ENCODE measurements at places on chromosomes 1 and 21.

GRCh38 chr1:177385760-177386698 lies 215.3 kb downstream of the BRINP2 start:
- DNase-seq: no peak

DNA sequence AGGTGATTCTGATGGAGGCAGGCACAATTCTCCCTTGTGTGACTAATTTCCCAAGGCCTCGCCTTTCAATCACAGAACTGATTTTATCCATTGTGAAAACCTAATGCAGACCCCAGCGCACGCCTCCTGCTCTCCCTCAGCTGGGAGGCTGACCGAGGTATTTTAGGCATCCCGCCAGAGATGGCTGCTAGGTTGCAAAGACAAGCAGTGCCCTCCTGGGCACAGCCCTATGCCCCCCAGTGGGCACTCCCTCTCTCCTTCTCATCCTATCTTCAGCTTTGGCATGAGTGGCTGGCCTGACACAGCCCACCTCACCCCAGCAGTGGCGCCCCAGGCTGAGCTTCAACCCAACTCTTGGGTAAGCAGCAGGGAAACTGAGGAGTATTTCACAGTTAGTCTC lies 24.2 kb upstream of the ZNF648 start:
- DNase-seq: no peak

DNA sequence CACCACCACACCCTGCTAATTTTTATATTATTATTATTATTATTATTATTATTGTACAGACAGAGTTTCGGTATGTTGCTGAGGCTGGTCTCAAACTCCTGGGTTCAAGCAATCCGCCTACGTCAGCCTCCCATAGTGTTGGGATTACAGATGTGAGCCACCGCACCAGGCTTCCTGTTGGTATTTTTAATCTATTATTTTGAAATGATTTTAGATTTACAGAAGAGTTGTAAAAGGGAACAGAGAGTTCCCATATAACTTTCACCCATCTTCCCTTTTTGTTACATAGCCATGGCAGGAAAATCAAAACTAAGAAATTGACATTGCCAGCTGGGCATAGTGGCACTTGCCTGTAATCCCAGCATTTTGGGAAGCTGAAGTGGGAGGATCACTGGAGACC lies 42.9 kb upstream of the CITED4 start:
- DNase-seq: no peak

GRCh38 chr1:48248356-48248755 lies 25.8 kb downstream of the SLC5A9 start:
- DNase-seq: no peak

- DNase-seq: no peak
These were observed 2.3 kb downstream of the DCST1 start for GRCh38 chr1:155035936-155036335.

- DNase-seq: no peak
These were observed 1.9 kb downstream of the AGO1 start for GRCh38 chr1:35884934-35885333.

GRCh38 chr1:161162806-161163205 lies 3.4 kb upstream of the PPOX start:
- DNase-seq: no peak

DNA sequence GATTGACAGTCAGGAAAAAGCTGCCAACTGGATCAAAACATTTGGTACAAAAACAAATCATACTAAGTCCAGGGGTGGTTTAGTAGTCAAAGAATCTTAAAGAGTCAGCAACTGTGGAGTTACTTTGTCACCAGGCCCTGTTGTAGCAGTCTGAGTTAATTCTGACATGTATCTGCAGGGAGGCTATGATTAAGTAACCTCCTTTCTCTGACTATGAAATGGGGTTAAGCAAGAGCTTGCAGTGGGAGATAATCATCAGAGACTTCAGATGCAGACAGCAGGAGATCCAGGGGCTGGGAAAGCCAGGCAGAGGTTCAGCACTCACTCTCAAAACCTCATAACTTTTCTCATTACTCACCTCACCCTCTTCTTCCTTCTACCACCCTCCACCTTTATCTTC lies 99.2 kb upstream of the BTG3 start:
- no peak for DNase-seq
